ENCODE measurements at places on chromosomes 12 and 14.

- DNase-seq = no peak
Observed at GRCh38 chr12:112664569-112664968, 127.0 kb upstream of the RPH3A start.

DNA sequence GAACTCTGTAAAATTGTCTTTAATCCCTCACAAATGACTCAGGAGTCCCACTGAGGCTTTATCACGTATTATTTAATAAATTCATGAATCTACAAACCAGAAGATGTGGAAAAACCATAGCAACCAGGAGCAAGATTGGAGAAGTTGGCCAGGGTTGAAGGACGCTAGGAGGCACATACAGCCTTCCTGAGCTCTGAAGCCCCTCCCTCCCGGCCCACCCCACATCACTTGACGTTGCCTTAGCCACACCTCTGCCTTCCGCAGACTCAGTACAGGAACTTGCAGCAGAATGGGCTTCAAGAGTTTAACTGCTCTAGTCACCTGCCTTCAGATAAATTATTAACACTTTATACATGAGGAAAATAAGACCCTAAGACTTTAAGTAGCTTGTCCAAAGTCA is 33.9 kb downstream of the SLC35F4 start:
- DNase-seq = no peak

GRCh38 chr14:43765474-43765873 is 741.6 kb downstream of the FSCB start:
- DNase-seq = no peak

DNA sequence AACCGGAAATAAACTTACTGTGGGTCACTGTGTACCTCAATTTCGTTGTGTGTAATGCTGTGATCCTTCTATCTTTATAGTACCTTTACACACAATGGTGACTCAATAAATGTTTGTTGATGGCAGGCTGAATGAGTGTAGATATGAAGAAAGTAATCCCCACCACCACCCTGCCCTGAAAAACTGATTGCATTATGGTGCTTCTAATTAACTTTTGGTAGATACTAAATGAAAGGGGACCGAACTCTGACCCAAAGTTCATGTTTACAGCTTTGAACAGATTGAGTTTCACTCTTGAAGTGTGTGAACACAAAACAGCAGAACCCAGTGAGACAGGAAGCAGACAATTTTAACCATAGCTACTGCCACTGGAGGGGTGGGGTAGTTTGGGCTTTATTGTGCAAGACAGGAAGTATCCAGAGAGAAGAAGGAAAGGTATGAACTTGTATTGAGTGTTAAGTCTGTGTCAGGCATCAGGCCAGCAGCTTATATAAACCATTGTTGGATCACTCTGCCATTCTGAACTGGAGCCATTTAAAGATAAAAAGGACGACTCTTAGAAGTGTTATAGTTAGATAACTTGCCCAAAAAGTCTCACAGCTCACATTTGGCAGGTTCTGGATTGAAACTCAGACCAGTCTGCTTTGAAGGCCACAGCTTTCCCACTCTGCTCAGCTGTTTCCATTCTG is 197.0 kb upstream of the AMIGO2 start:
- no peak for DNase-seq

GRCh38 chr12:92027701-92028440 is 117.8 kb downstream of the BTG1 start:
- DNase-seq = no peak

GRCh38 chr12:4091016-4091743 is 182.4 kb upstream of the CCND2 start:
- DNase-seq = no peak

DNA sequence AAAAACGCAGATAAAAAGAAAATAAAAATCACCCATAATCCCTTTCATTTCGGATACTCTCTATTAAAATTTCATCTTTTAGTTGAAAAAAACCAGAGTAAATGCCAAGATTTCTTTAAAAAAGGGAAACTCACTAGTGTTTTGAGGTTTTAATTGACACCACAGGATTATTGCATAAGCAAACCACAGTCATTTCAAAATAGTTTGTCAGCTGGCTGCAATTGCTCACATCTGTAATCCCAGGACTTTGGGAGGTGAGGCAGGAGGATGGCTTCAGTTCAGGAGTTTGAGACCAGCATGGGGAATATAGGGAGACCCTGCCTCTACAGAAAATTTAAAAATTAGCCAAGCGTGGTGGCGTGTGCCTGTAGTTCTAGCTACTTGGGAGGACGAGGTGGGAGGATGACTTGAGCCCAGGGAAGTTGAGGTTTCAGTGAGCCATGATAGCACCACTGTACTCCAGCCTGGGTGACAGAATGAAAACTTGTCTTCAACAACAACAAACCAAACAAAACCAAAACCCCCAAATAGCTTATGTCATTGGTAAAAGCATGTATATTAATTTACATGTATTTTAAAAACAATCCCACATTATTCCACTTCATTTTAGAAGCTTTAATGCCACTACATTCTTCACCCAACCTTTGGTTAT is 48.8 kb downstream of the SYNE2 start:
- DNase-seq = no peak

DNA sequence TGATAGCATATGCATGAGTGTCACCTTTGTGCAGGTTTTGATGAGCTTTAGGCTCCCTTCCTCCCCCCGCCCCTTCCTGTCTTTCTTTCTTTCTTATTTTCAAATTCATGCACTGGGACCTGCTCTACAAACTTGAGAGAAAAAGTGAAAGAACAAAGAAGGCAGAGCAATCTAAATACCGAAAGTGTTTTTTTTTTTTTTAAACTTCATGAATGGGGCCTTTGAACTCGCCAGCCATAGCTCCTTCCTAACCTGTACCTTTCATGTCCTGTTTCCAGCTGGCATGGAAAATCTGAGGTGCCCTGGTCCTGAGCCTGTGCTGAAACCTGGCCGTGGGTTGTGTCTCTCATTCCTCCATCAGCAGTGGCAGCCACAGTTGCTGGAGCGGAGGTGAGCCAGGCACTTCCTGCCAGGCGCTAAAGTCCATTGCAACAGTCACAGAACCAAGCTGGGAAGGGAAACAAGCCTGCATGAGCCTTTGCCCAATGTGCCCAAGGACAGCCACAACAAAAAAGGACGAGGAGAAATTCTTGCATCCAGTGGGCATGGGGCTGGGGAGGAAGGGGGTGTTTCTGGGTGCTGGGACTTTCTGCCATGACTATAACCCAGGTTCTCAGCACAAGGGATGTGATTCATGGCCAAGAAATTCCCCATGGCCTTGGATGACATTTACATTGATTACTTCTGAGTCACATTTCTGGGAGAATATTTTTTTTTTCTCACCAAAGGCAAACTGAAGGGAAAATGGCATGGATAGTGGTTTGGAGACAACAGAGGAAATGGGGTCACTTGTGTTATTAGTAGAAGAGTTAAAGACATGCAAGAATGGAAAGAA is 102.7 kb downstream of the TMEM30B start:
- DNase-seq = no peak

GRCh38 chr14:80602946-80603345 is 338.6 kb downstream of the CEP128 start:
- no peak for DNase-seq

DNA sequence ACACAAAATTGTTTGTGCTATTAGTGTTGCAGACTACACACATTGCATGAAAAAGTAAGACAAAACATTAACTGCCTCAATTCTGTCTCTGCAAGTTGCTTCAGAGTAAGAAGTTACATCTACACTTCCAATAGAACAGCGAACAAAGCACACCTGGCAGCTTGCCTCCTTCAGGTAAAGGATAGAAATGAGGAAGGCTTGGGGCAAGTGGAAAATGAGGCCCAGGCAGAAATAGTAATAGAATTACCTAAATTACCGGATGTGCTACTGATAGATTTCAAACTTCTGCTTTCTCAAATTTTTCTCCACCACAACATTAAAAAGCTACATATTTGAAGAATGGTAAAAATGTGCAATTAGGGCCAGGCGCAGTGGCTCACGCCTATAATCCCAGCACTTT is 37.7 kb downstream of the CCDC175 start:
- no peak for DNase-seq

GRCh38 chr12:81224626-81225025 is 146.7 kb downstream of the ACSS3 start:
- DNase-seq = no peak

GRCh38 chr12:119156401-119157044 is 22.2 kb upstream of the HSPB8 start:
- no peak for DNase-seq

DNA sequence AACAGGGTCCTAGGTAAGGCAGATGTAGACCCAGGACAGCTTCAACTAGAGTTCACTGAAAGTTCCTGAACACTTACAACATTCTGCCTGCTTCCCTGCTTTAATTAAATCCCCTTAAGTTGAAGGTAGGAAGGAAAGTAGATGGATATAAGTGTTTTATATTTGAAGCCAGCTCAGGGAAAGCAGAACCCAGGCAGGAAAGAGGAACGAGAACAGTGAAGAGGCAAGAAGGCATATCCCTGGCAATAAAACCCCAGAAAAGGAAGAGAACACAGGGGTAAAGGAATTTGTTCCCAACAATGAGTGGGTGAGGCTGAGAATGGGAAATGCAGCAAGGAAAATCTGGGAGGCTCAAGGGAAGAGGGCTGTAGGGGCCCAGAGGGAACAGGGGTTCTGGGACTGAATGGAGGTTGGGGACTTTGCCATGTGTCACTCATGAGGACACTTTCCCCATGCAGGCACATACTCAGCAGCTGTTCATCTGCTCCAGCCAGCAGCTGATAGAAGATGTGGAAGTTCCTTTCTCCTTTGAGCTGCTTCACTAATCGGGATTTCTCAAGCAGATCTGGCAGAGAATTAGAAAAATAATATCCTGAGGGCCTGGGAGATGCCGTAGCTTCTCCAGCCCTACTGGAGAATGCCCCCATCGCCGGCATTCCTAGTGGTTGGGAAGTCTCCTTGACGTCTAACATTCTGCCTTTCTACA is 3.7 kb downstream of the MYO1A start:
- DNase-seq = no peak

DNA sequence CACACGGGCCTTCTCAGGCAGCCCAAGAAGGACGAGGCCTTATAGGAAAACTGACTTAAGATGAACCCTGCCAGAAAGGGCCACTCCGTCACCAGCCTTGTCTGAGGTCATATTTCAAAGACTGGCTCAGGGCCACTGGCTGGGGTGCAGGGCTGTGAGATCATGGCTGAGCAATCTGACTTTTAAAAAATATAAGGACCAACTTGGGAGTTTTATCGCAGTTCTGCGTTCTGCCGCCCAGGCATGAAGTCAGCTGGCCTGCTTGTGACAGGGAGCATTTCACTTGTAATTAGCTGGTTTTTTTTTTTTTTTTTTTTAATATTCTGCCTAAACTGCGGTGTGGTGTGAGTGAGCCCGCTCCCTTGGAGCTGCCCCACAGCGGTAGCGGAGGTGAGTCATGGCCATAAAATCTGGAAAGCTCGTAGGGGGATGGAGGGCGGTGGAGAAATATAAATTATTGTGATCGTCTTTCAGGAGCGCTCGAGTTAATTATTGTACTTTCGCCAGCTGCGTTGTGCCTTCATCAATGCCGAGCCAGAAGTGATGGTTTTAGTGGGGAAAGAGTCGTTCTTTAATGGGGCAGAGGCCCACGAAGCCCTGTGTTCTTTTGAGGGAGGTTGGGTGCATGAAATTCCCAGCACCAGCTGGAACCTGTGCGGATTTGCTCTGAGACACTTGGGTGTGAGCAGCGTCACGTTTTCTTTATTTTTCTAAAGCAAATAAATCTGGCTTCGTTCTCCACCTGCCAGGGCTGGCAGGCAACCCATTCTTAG is 231.9 kb downstream of the C12orf75 start:
- DNase-seq = no peak

DNA sequence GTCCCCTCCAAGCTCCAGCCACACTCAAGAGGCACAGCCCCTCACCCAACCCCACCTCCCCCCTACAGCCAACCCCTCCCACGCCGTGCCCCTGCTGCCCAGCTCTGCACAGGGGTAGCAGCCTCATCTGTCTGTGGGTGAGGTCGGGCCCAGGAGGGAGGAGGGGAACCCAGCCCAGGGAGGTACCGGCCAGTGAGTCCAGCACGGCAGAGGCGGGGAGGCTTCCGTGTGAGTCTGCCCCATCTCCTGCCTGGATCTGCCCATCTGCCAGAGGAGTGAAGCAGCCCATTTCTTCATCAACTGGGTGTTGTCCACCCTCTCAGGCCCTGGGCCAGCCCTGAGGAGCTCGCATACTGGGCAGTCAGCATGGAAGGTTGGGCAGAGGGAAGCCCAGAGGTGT is 54.2 kb downstream of the CCNK start:
- no peak for DNase-seq

GRCh38 chr12:92002673-92003382 is 142.8 kb downstream of the BTG1 start:
- DNase-seq = no peak

- DNase-seq = no peak
Observed at GRCh38 chr12:122046145-122046544, 24.5 kb downstream of the BCL7A start.

- no peak for DNase-seq
Observed at GRCh38 chr12:103442182-103442555, 53.6 kb downstream of the C12orf42 start.

- no peak for DNase-seq
Observed at GRCh38 chr12:28963554-28963953, 185.5 kb upstream of the FAR2 start.

GRCh38 chr12:56346675-56347074 is 8.0 kb downstream of the IL23A start:
- DNase-seq = no peak

DNA sequence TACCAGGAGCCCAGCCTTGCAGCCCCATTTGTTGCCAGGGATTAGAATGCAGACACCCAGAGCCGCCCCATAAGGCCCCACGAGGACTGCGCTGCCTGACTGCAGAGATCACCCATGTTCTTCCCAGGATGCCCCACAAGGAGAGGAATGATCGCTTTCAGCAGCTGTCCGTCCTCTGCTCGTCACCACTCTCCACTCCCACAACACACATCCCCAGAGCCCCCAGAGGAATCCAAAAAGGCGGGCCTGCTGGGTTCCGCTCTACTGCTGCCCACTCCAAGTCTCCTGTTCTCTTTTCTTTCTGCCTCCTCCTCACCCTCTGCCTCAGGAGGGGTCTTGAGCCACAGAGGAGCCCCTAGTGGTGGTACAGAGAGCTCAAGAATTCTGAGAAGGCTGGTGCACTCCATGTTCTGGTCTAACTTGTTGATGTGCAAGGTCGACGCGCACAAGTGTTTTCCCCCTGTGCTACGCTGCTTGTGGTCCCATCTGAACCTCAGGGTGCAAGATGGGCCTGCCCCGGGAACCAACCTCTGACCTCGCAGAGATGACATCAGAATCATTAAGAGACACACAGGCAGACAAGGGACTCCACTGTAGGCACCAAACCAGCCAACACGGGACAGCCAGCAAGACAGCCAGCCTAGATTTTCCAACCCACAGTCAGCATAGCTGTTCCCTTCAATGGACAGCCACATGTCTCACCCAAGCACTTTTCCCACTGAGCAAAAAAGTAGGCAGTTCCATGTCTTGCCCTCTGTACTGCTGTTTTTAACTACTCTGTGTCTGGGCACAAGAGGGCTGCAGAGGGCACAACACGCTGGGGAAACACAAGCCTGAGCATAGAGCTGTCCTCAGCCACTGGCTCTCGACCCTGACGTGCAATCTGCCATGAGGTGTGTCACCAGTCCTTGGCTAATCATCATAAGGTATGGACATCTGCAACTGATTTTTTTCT is 29.9 kb downstream of the PXN start:
- no peak for DNase-seq

Measured in liver (tissue), 10 donors.